CD4-positive, alpha-beta T cell (primary cell): ENCODE measurements at places on chromosomes 12 and 14. TPM values are rescaled to one million over a fixed set of nuclear protein-coding genes. Genes with fewer than 3 reads are reported as not detected.
A peak's percentile ranks its signal among the peaks of the same experiment; 100 is the strongest.

DNA sequence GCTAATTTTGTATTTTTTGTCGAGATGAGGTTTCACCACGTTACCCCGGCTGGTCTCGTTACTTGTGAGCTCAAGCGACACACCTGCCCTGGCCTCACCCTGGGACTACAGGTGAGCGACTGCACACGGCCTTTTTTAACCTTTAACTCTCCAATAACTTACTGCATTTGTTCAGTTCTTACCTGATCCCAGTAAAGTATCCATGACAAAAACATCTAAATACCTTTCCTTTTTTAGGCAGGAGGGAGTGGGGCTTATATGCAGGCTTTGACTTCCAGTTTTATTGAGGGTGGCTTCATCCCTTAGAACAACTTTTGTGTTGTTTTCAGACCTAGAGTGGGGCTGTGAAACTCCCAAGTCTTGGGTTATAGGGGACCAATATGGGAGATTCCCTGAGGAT is 68.3 kb downstream of the DENND5B start:
- H3K27me3 ChIP-seq, result no peaks in the 10 kb centered on the region
- no peaks in the 10 kb centered on the region for H3K36me3 ChIP-seq
- H3K4me1 ChIP-seq, result no peaks in the 10 kb centered on the region
- no peak for DNase-seq
- H3K27ac ChIP-seq, result no peak overlapping the region

NFATC4 gene
- total RNA-seq, result not detected

SMIM41 gene
- not detected for total RNA-seq

PIWIL1 gene
- total RNA-seq, result not detected

CCDC177 gene
- not detected for total RNA-seq

- H3K27me3 ChIP-seq, result no peaks in the 10 kb centered on the region
- H3K36me3 ChIP-seq, result no peaks in the 10 kb centered on the region
- peak; percentile 47 for DNase-seq
- no peak overlapping the region for H3K4me3 ChIP-seq
Measured at GRCh38 chr12:76143343-76144244, 59.1 kb upstream of the NAP1L1 start.

- peaks cover 16% of the 10 kb centered on the region for H3K36me3 ChIP-seq
- no peak overlapping the region for H3K4me3 ChIP-seq
- DNase-seq, result no peak
Measured at GRCh38 chr12:22657538-22657937, 32.6 kb downstream of the ETNK1 start.

KCNC2 gene
- total RNA-seq, result not detected

DNA sequence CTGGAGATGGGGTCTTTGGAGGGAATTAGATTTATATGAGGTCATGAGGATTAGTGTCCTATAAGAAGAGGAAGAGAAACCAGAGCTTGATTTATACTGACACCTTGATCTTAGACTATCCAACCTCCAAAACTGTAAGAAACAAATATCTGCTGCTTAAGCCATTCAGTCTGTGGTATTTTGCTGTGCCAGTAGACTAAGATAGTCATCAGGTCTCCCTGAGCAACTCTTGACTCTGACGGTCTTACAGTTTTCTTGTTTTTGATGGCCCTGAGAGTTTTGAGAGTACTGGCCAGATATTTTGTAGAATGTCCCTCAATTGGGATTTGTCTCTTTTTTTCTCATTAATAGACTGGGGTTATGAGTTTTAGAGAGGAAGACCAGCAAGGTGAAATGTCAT is 51.7 kb downstream of the TSHR start:
- no peaks in the 10 kb centered on the region for H3K4me1 ChIP-seq
- H3K27me3 ChIP-seq, result no peaks in the 10 kb centered on the region
- no peak overlapping the region for H3K4me3 ChIP-seq
- no peak overlapping the region for H3K27ac ChIP-seq
- H3K36me3 ChIP-seq, result no peaks in the 10 kb centered on the region
- DNase-seq, result no peak

DNA sequence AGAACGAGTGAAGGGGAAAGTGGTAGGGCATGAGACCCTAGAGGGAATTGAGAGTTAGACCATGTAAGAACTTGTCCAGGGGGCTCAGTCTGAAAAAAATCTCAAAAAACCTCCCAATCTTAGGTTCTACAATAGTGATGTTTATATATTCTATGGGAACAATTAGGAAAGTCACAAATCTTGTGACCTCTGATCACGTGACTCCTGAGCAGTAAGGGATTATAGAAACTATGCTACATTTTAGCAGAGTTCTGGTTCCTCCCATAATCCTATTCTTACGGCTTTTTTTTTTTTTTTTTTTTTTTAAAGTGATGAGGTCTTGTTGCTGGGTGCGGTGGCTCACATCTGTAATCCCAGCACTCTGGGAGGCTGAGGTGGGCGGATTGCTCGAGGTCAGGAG is 5.8 kb downstream of the ADCK1 start:
- DNase-seq, result no peak
- H3K4me3 ChIP-seq, result no peak overlapping the region
- H3K4me1 ChIP-seq, result peaks cover 2% of the 10 kb centered on the region
- H3K27ac ChIP-seq, result no peak overlapping the region

CFAP251 gene
- 0.33 TPM for total RNA-seq

DNA sequence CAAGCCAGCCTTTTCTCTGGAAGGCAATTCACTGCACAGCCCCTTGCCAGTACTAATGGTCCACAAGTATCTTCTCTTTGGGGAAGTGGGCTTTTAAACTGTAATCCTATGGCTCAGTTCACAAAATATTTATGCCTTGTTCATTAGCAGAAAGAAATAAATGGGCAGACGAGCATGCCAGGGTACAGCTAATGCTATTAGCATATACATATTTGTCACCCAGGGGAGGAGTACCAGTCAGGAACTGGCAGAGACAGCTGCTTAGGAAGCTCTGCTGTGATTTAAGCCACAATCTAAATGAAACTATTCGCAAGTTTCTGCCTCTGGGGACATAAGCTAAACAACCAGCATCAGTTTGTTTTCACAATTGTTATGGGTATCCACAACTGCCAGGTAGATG is 113.4 kb upstream of the CCDC198 start:
- no peaks in the 10 kb centered on the region for H3K27me3 ChIP-seq
- H3K4me1 ChIP-seq, result no peaks in the 10 kb centered on the region
- H3K4me3 ChIP-seq, result no peak overlapping the region
- H3K36me3 ChIP-seq, result no peaks in the 10 kb centered on the region

CLEC2D gene
- total RNA-seq, result 122 TPM

DNA sequence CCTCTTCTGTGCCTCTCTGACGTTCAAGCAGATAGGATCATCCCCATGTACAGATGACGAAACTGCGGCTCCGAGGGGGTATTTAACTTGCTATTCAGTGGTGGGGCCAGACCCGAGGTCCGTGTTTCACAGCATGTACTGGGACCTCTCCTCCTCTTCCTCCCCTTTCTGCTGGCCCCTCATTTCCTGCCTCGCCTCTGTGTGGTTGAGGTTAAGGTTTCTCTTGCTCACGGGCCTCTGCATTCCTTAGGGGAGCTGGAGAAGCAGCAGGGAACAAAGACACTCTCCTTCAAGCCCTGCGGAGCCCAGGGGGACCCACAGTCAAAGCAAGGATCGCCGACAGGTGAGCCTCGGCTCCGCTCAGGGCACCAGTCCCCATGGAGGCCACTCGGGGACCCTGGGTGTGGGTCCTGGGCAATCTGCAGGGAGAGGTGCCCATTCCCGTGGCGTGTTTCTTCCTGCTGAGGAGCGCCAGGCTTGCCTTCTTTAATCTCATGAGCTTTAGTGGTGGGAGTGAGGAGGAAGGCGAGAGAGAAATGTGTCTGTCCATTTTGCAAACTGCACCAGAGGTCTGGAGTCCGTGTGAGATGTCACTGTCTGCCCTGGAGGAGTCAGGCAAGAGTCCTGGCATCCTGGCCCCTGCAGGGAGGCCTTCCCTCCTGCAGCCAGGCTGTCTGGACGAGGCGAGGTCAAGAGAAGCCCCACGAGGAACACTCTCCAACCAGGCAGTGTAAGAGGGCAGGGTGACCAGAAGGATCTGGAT is 45.0 kb downstream of the SLC6A12 start:
- H3K27ac ChIP-seq, result no peak overlapping the region
- H3K27me3 ChIP-seq, result no peaks in the 10 kb centered on the region
- H3K4me3 ChIP-seq, result no peak overlapping the region
- no peak for DNase-seq
- peaks cover 6% of the 10 kb centered on the region for H3K4me1 ChIP-seq
- no peaks in the 10 kb centered on the region for H3K36me3 ChIP-seq

LTBP2 gene
- total RNA-seq, result 0.47 TPM

CAPS2 gene
- total RNA-seq, result 1.9 TPM

GRCh38 chr14:31787377-31787776 is 226.2 kb downstream of the NUBPL start:
- no peak overlapping the region for H3K4me3 ChIP-seq
- H3K4me1 ChIP-seq, result no peaks in the 10 kb centered on the region
- no peak overlapping the region for H3K27ac ChIP-seq
- H3K36me3 ChIP-seq, result no peaks in the 10 kb centered on the region
- DNase-seq, result no peak

DNA sequence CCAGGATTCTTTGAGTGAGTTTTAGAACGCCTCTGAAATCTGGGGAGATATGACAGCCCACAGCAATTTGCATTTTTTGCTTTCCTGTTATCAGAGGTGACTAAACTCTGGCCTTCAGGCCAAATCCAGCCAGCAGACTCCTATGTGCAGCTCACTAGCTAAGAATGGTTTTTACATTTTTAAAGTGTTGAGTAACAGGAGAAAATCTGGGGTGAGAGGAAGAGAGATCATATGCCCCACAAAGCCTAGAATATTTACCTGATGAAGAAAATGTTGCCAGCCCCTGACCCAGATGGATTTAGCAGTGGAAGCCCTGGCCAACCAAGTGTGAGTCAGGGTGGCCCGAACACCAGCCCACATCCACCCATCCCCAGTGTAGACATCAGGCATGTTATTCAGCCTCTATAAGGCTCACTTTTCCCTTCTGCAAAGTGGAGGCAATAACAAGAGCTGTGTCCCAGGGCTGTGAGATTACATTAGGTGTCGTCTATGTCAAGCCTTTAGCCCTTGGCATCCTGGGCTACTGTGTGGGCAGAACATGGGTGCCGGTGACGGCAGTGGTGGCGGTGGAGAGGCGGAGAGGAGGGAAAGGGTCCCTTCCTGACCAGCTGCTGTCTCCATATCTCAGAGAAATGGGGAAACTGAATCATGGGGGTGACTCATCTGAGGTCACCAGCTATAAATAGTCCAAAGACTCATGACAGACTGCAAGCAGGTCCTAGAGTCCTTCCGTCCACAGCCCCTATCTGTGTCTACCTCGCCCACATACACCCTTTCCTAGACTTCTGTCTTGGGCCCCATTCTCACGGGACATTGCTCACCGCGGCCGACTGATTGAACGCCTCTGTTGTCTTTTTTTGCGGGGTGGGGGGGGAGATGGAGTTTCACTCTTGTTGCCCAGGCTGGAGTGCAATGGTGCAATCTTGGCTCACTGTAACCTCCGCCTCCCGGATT is 32.6 kb upstream of the CD9 start:
- no peak overlapping the region for H3K4me3 ChIP-seq
- peaks cover 31% of the 10 kb centered on the region for H3K4me1 ChIP-seq
- DNase-seq, result no peak
- no peaks in the 10 kb centered on the region for H3K27me3 ChIP-seq

DNA sequence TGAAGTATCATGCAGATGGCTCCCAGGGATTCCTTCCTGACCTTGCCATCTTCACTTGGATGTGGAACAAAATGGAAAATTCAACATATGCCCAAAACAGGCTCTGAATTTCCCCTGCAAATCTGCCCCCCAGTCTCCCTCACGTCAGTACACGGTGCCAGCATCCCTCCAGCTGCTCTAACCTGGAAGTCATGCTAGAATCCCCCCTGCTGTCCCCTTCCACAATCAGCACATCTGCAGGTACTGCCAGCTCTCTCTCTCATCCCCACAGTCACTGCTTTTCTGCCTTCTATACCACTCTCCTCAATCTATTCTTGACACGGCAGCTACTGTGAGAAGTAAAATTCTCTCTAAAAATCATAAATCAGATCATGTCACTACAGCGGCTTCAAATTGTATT is 21.6 kb downstream of the GALNT6 start:
- H3K36me3 ChIP-seq, result peaks cover 8% of the 10 kb centered on the region
- H3K27ac ChIP-seq, result no peak overlapping the region
- no peaks in the 10 kb centered on the region for H3K27me3 ChIP-seq
- H3K4me1 ChIP-seq, result peaks cover 48% of the 10 kb centered on the region
- peak overlapping the region; percentile 42 for H3K4me3 ChIP-seq

DNA sequence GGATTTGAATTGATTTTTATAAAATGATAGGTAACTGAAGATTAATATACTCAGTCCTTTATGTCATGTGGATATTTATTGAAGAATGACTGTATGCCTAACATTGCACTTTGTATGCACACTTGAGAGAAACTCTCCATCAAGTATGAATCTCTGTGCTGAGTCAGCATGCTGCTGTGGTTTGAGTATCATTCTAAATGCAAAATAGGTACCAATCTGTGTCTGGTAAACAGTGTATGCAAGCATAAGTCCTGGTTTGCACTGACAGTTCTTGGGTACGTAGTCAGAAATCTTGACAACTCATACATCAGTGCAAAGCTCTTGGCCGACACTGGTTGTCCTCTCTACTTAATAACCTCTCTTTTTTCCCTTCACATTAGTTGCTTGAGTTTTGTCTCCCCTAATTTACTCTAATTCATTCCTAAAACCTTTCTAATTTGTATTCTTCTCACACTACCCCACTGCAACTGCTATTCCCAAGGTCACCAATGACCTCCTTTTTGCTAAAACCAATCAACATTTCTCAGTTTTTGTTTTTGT is 21.8 kb downstream of the MGAT4C start:
- no peaks in the 10 kb centered on the region for H3K27me3 ChIP-seq
- H3K36me3 ChIP-seq, result no peaks in the 10 kb centered on the region
- no peaks in the 10 kb centered on the region for H3K4me1 ChIP-seq
- no peak overlapping the region for H3K27ac ChIP-seq

FOXM1 gene
- total RNA-seq, result 0.59 TPM

- no peak overlapping the region for H3K4me3 ChIP-seq
- no peak overlapping the region for H3K27ac ChIP-seq
- H3K4me1 ChIP-seq, result no peaks in the 10 kb centered on the region
Measured at GRCh38 chr12:76726626-76727025, 37.3 kb upstream of the ZDHHC17 start.

- no peaks in the 10 kb centered on the region for H3K36me3 ChIP-seq
- no peak overlapping the region for H3K4me3 ChIP-seq
- H3K4me1 ChIP-seq, result no peaks in the 10 kb centered on the region
- H3K27ac ChIP-seq, result no peak overlapping the region
- no peaks in the 10 kb centered on the region for H3K27me3 ChIP-seq
- DNase-seq, result no peak
Measured at GRCh38 chr14:94677747-94678146, 65.6 kb downstream of the SERPINA3 start.

- H3K27me3 ChIP-seq, result no peaks in the 10 kb centered on the region
- no peak overlapping the region for H3K4me3 ChIP-seq
- peaks cover 9% of the 10 kb centered on the region for H3K4me1 ChIP-seq
- H3K27ac ChIP-seq, result no peak overlapping the region
- peak; percentile 79 for DNase-seq
- H3K36me3 ChIP-seq, result peaks cover 36% of the 10 kb centered on the region
Measured at GRCh38 chr14:68911594-68912227, 67.4 kb downstream of the ACTN1 start.
